ENCODE measurements at places on chromosomes 4 and X.

DNA sequence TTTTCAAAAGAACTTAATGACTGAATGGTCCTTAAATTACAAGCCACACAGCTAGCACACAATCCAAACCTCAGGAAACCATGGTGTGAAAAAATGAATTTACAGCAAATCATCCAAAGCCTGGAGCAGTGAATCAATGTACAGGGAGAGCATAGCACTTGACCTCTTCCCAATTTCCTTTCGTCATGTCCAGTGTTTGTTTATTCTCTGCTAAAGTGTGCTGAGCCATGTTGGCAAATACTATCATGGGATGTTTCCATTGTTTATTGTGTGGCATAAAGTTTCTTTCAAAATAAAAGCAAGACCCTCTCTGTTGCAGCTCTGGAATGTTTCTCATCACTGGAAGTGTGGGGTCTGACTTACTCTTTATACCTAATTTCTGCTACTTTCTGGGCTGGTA lies 25.4 kb upstream of the FAM47B start:
- no peak for DNase-seq

GRCh38 chr4:110949542-110949941 lies 326.7 kb upstream of the PITX2 start:
- DNase-seq: no peak

- DNase-seq: peak; percentile 7
Observed at GRCh38 chrX:46912603-46913491, 626 bp downstream of the JADE3 start.

- no peak for DNase-seq
Observed at GRCh38 chr4:113189546-113189945, 140.1 kb downstream of the ANK2 start.

DNA sequence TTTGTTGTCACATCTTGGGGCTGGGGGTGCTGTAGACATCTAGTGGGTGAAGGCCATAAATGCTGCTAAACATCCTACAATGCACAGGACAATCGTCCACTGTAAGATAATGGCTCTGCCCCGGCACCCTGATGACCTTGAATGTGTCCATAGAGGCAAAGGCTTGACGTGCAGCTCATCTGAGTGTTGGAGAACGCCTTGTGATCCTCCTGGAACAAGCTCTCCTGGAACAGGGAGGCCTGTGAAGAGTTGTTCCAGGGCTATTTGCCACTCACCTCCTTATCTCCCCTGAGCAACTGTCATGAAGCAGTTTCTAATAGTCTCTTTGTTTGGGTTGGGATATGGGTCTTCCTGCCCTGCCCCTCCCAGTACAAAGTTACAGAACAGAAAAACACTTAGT lies 15.2 kb upstream of the PCYT1B start:
- DNase-seq: no peak

- DNase-seq: no peak
Observed at GRCh38 chr4:165504184-165504583, 125.4 kb downstream of the CPE start.

DNA sequence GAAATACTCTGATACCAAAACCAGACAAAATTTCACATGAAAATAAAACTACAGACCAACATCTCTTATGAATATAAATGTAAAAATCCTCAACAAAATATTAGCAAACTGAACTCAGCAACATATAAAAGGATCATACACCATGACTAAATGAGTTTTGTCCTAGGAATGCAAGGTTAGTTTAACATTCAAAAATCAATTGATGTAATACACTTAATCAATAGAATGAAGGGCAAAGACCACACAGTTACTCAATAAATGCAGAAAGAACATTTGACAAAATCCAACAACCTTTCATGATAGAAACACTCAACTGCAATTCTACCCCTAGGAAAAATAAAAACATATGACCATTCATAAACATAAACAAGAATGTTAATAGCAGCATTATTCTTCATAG lies 50.2 kb upstream of the DCTD start:
- DNase-seq: no peak

DNA sequence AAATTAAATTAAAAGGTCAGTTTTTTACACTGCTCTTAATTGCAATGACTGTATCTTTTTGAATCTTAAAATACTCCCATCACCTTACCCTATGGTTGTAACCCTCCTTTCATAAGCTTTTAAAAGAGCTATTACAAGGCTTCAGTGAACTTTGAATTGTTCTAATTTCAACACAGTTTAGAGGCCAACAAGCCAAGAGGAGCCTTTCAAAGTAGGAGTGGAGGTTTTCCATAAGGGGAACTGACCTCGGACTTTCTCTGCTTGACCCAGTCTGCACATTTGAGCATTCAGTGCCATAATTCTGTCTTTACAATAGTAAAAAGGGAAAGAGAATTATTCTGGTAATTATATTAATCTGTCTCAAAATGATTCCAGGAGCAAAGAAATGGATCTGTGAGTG lies 98.9 kb downstream of the PARM1 start:
- DNase-seq: no peak

DNA sequence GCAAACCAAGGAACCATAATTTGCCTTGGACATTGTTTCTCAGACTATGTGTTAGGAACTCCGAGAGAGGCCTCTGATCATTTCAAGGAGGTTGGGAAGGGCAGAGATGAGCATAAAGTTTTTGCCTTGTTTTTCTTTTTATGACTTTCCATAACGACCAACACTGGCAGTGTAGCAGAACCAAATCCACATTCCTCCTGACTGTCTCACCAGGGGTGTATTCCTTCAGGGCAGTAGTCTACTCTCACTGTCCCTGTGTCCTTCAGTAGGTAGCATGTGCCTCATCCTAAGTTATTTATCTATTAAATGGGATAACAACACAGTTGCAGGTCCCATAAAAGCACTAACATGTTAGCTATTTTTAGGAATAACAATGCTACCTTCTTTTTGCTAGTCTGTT lies 20.8 kb downstream of the EGFL6 start:
- no peak for DNase-seq

- no peak for DNase-seq
Observed at GRCh38 chr4:53019485-53020382, 157.6 kb downstream of the RASL11B start.

- no peak for DNase-seq
Observed at GRCh38 chr4:76787898-76788297, 110.0 kb downstream of the SOWAHB start.

DNA sequence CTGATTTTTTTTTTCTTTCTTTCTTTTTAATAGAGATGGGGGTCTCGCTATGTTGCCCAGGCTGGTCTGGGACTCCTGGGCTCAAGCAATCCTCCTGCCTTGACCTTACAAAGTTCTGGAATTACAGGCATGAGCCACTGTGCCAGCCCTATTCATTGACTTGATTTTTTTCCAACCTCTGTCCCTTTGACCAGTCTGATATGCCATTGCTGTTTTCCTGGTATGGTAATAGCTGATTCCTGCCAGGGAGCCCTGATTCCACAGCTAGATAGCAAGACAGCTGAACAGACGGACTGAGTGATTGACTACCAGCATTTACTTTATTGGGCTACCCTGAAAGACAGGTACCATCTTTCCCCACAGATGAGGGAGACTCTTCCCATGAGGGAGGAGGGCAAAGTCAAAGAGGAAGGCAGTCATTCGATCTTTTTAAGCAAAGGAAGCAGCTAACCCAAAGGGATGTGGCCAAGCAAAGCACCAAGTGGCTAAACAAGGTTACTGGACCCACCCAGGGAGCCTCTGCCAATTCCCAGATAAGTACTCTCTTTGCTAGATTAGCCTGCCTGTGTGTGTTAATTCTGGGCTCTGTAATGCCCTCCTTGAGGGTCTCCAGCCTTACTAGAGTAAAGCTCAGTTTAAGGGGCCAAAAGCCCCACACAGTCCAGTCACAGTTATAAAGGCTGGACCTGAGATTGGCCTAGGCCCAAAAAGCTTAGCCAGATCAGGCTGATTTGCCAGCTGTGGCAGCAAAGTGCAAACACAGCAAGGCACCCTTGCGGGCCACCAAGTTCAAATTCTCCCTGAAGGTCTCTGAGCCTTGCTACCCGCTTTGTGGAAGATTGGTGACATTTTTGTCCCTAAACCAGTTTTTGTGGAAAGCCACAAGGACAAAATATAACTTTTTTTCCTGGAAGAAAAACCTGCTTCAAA lies 192.4 kb upstream of the GPC4 start:
- DNase-seq: no peak

DNA sequence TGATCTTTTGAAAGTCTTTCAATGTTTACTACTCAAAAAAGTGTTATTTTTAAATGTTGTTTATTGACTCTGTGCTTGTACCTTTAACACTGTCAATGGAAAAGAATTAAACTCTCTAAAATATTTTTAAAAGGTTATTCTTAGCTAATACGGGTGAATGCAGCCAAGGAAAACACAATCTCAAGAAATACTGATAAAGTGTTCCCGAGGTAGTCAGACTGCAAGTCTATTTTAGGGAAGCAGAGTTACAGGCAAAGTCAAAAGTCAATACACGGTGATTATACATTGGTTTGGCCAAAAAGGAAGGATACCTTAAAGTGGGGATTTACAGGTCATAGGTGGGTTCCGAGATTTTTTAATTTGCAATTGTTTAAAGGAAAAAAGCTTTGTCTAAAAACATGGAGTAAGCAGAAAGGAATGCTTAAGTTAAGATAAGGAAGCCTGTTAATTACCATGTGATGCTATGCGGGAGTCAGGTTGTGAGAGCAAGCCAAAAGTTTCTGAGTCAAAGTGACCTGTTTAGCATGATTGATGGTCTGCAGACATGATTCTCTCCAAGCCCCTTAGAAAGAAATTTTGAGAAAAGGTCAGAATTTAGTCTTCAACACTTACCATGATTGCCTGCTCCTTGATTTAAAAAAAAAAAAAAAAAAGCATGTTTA lies 288.4 kb downstream of the KLHL4 start:
- no peak for DNase-seq

DNA sequence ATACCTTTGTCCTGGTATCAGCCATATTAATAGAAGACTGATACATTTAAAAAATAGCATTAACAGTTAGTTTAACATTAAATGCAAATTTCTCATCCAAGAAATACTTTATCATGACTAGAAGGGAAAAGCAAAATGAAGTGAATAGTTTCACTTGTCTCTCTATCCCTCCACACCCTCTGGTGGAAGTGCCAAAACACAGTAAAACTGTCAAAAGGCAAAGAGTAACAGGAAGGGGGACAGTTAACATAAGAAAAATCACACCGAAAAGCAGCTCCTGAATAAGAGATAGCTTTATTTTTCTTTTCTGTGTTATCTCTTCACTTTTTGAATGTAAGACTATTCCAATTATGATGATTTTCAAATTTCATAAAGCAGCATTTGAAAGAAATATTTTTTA lies 187.2 kb downstream of the FBXW7 start:
- no peak for DNase-seq

GRCh38 chrX:71454222-71454621 lies 78.7 kb upstream of the OGT start:
- no peak for DNase-seq

GRCh38 chr4:48180234-48180633 lies 46.2 kb upstream of the TXK start:
- DNase-seq: no peak

- no peak for DNase-seq
Observed at GRCh38 chrX:154026136-154027021, 6.7 kb upstream of the IRAK1 start.

DNA sequence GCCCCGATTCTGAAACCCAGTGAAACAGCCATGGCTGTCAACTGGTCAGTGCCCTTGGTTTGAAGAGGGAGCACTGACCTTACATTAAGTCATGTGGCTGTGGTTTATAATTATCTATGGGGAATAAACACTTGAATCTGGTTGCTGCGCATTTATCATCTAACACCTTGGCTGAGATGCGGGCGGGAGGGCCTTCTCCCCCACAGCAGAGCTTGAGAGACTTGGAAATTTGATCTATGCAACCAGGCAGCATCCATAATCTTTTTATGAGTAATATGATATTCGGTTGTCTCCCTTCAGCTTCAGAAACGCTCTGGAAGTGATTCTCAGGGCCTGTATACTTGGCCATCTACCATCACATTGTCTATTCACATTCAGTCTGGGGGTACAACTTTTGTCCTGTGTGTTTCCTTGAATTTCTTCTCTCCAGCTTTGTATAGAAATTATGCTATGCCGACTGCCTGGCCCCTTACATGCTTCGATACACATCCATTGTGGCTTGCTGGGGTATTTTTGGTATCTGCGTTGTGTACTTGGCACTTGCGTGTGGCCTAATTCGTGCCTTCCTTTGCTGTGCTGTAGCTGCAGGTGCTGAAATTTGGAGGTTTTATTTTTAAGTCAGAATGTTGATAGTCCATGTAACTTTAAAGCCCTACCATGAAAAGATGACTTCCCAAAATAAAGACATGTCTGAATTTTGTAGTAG lies 321.6 kb downstream of the ARHGAP10 start:
- no peak for DNase-seq

DNA sequence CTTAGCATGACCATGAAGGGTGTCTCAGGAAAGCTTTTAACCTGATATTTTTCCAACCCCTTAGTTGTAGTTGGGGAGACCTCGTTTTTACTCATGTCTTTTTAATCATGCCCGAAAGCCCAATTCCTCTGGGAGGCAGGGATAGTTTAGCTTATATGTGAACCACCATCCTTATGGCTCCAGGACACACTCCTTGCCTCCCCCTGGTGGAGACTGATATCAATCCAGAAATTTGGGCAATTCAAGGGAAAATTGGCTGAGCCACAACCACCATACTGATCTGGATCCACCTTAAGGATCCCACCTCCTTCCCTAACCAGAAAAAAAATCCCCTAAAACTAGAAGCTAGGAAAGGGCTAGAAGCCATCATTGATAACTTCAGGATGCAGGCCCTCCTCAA lies 13.4 kb upstream of the COL25A1 start:
- no peak for DNase-seq

DNA sequence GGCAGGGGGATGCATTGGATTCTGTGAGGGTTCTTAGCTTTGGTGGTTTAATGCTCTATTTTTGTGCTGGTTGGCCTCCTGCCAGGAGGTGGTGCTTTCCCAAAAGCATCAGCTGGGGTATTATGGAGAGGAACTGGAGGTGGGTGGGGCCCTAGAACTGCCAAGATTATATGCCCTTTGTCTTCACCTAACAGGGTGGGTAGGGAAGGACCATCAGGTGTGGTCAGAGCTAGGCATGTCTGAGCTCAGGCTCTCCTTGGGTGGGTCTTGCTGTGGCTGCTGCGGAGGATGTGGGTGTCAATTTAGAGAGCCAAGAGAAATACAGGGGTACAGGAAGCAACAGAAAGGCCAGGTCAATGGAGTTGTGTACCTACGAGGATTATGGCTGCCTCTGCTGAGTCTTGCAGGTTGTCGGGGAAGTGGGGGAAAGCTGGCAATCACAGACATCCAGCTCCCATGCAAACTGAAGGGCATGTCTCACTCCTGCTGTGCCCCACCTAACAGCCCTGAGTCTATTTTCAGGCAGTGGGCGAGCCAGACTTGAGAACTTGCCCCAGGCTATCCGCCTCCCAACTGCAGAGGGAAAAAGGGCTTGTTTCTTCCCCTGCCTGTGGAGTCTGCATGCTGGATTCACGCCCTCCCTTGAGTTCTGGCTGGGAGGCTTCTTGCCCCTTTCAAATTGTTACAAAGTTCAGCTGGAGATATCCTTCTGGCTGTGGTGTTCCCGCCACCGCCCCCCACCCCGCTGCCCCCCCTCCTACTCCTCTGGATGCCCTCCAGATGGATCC lies 212.0 kb downstream of the COMMD8 start:
- no peak for DNase-seq

DNA sequence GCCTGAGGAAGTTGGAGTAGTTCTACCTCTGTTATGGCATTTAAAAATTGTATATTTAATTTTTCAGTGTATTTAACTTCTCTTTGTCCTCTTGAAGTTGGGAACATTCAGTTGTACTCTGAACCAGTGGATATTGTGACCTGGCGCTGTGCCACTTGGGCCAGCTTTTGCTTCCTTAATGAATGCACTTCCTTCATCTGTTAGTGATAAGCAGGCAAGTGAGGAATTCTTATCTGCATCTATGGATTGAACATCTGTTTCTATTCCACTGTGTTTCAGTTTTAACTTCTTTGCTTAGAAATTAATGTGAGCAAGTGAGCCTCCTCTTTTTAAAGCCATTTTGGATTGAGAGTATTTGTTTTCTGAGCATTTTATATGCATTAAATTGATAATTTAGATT lies 128.3 kb downstream of the UCHL1 start:
- no peak for DNase-seq
